ENCODE measurements at places on chromosomes 12 and 14. TPM values are rescaled to one million over a fixed set of nuclear protein-coding genes. Genes with fewer than 3 reads are reported as not detected.

The KRAS gene
- 19.2 TPM for total RNA-seq

The MORN3 gene
- total RNA-seq: 1.5 TPM

The RDH5 gene
- total RNA-seq: 6.2 TPM

The IGFBP6 gene
- 250 TPM for total RNA-seq

The DICER1 gene
- total RNA-seq: 44.9 TPM

The TAS2R42 gene
- not detected for total RNA-seq

The TMEM132C gene
- not detected for total RNA-seq

The SLC25A47 gene
- total RNA-seq: not detected

The HSPB8 gene
- 13.7 TPM for total RNA-seq

The CAND1 gene
- 86.7 TPM for total RNA-seq

The APOF gene
- not detected for total RNA-seq

The AMN gene
- total RNA-seq: not detected

The JPH4 gene
- not detected for total RNA-seq

The TAS2R8 gene
- total RNA-seq: not detected

The RNASE7 gene
- not detected for total RNA-seq

The UNC119B gene
- 22.0 TPM for total RNA-seq

The NUAK1 gene
- 43.8 TPM for total RNA-seq

The SERPINA3 gene
- under 0.01 TPM for total RNA-seq

The KRT83 gene
- not detected for total RNA-seq

The MYO1A gene
- total RNA-seq: not detected

The RNU4-1 gene
- under 0.01 TPM for total RNA-seq

The TPH2 gene
- total RNA-seq: not detected

The FSCB gene
- total RNA-seq: 0.22 TPM

The CCDC196 gene
- not detected for total RNA-seq

The ERP27 gene
- total RNA-seq: not detected

The LHX5 gene
- not detected for total RNA-seq

The SMIM41 gene
- total RNA-seq: 1.0 TPM

The KLRC1 gene
- not detected for total RNA-seq

The PRB2 gene
- total RNA-seq: not detected

The RD3L gene
- total RNA-seq: not detected

The IGF1 gene
- 0.22 TPM for total RNA-seq

The IL22 gene
- not detected for total RNA-seq

The WSCD2 gene
- not detected for total RNA-seq

The ACVRL1 gene
- total RNA-seq: 24.1 TPM

The RHEBL1 gene
- 1.6 TPM for total RNA-seq

The MAP3K9 gene
- total RNA-seq: 0.88 TPM

The NOS1 gene
- not detected for total RNA-seq

The SLC10A1 gene
- total RNA-seq: not detected

The RAPGEF3 gene
- total RNA-seq: 2.0 TPM

The HHIPL1 gene
- total RNA-seq: 1.9 TPM

The SSTR1 gene
- total RNA-seq: 11.0 TPM

The PPP1R36 gene
- 1.1 TPM for total RNA-seq

The RDH16 gene
- total RNA-seq: not detected

The AQP6 gene
- not detected for total RNA-seq

The VRTN gene
- total RNA-seq: not detected

The ENTPD5 gene
- total RNA-seq: 12.7 TPM

The FRMD6 gene
- total RNA-seq: 546 TPM

The C12orf54 gene
- not detected for total RNA-seq

The GPR132 gene
- total RNA-seq: not detected

The PLEK2 gene
- 12.0 TPM for total RNA-seq

The BATF gene
- 0.72 TPM for total RNA-seq

The BCL11B gene
- not detected for total RNA-seq

The KLHL33 gene
- total RNA-seq: under 0.01 TPM
